ENCODE measurements at places on chromosomes 2 and 18.

DNA sequence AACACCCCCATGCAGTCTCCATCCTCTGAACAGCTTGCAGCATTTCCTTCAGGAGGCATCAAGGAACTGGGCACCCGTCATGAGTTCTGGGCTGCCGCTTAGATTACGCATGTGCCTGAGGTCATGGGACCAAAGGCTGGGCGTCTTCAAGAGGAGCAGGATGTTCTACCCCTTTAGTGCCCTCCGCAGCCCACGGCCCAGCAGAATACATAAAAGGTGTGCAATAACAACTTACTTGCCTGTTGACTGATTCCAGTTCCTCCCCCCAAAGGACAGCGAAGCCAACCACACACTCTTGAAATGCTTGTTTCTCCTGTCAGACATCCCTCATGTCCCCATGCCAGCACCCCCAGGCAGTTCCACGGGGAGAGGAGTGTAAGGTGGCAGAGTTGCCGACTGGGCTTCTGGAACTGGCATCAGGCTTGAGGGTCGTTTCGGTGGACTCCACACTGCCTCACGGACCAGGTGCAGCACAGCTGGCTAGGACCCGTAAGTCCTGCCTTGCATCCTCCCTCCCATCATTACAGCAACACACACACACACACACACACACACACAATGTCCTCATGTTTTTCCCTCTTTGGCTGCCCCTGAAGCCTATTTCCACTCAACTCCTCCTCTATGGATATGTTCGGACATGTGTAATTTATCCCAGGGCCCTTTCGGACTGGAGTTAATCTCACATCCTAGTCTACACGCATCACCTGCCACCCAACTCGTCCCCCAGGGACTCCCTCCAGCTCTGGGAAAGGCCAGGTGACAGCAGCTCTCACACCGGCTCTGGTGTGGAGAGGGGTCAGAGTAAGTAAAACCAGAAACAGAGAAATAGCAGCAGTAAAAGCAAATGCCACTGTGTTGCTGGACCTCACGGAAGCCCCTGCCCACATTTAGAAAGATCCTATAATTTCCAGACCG is 200.7 kb downstream of the BCL11A start:
- no peak for DNase-seq

- DNase-seq = no peak
Measured at GRCh38 chr2:148096012-148096411, 75.1 kb downstream of the MBD5 start.

DNA sequence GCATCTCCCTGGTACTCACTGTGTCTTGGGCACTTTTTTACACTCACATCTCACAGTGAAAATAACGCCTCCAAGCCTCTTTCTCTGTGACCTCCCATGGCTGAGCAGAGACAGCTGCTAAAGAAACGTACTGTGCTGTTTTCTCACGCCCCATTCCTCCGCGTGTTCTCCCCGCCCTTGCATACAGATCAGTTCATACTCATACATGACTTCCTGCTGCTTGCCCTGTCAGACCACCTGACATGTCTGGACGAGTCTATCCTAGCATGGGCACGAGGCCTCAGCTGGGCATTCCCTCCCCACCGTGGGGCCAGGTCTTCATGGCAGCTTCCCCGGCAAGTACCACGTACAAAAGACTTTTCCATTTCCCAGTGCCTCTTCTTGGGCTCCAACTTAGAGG is 21.2 kb upstream of the IL1A start:
- DNase-seq = no peak

DNA sequence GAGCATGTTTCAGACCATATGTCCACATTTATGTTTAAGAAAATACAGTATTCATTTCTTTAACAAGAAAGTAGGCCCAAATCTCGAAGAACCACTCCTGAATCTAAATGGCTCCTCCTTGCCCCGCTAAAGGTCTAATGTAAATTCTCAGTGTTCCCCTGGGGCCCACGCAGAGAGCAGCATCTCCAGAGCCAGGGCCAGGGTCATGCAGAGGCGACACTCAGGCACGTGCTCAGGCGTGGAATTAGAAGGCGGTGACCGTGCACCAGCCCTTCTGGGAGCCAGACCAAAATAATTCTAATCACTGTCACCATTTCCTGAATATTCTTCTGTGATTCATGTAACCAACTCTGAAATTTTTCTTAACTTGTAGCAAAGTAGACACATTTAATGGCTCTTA is 68.3 kb upstream of the MYT1L start:
- DNase-seq = no peak

DNA sequence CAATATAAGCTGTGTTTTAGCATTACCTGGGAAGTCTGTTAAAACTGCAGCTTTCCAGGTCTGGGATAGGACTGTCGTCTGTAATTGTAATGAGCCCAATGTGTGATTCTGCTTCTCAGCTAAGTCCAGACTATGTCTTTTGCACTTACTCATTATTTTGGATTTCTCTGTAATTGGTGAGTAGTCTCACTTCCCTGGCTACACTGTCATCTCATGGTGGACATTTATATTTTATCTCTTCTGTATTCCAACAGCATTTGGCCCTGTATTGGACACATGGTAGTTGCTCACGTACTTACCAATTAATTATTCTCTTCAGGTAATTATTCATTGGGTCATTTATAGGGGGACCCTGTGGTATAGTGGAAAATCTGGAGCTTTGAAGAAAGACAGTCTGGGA is 28.0 kb downstream of the LHCGR start:
- no peak for DNase-seq

DNA sequence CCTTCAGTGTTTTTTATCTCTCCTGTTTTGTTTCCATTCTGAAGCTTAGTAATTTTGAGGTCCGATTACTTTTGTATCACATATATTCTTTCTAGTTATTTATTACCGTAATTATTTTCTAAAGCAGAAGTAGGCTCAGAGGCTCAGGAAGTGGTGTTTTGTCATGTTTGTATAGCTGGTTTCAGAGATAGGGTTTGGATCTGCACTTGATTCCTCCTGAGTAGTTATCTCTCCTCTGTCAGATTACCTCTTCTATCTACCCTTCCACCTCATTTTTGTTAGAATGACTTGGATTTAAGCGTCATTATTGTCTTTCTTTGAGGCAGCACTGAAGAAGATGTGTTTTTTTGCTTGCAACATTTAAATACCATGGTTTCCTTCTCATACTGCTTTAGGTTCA is 95.4 kb downstream of the MTA3 start:
- DNase-seq = no peak

- DNase-seq = no peak
Measured at GRCh38 chr2:113257516-113258264, 21.0 kb downstream of the PAX8 start.

DNA sequence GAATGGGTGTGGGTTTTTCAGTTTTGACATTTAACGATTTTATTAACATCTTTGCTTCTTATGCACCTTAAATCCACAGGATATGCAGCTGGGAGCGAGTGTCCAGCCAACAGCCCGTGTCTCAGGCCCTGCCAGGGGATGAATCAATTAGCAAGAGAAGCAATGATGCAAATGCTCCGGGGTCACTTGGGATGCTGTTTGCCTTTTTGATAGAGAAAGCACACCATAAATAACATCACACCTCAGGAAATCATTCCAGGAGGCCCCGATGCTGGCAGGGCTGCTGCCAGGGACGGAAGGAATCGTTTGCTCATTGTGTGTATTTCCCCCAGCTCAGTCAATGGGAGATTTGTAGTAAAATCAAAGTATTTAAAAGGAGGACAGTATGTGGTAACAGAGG is 394.0 kb upstream of the HNRNPA3 start:
- DNase-seq = no peak

- DNase-seq = no peak
Measured at GRCh38 chr18:3885209-3885792, 435.3 kb downstream of the TGIF1 start.

- no peak for DNase-seq
Measured at GRCh38 chr2:81196383-81196851, 891.9 kb upstream of the LRRTM1 start.
